ENCODE measurements at places on chromosomes 3 and 15. TPM values are rescaled to one million over a fixed set of nuclear protein-coding genes. Genes with fewer than 3 reads are reported as not detected.

The MAP1A gene
- total RNA-seq: 1.6 TPM

The ATP13A5 gene
- not detected for total RNA-seq

The CLRN1 gene
- total RNA-seq: not detected

GRCh38 chr15:65210770-65211481 is at the start of gene CILP:
TSS of gene CILP (minus strand) at chr15:65211473. CDS start at chr15:65209755, 1,718 bp downstream.
- no peaks in the 10 kb centered on the region for H3K36me3 ChIP-seq
- H3K27ac ChIP-seq: no peak within 1 kb of the TSS
- no peaks in the 10 kb centered on the region for H3K4me1 ChIP-seq

The SLC9C1 gene
- not detected for total RNA-seq

DNA sequence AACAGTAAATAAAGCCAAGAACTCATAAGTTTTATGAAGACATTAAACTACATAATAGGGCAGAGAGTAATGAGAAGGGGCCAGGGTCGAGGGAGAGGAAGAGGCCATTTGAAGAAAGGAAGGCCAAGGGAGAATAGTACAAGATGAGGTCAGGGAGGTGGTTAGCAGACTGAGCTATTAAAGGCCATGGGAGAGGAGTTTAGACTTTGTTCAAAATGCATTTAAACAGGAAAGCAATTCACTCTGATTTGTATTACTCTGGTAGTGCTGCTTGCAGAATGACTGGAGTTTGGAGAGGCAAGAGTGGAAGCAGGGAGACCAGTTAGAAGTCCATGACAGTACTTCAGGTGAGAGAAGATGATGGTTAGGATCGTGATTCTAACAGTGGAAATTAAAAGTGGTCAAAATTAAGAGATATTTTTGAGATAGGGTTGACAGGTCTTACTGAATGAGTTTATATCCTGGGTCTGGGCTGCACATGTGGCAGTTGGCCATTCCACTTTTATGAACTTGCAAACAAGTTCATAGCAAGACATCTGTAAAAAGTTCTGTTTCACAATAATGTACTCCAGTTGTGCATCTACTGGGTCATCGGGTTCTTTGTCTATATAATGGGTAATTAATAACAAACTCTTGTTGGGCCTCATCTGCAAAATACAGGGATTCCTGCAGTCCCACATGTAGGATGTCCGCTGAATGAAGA is 16.3 kb downstream of the PPP2R3A start:
- H3K4me1 ChIP-seq: no peaks in the 10 kb centered on the region
- no peak overlapping the region for H3K27ac ChIP-seq
- H3K27me3 ChIP-seq: no peaks in the 10 kb centered on the region

- H3K27ac ChIP-seq: no peak overlapping the region
- no peaks in the 10 kb centered on the region for H3K4me1 ChIP-seq
- H3K36me3 ChIP-seq: no peaks in the 10 kb centered on the region
- no peak overlapping the region for H3K4me3 ChIP-seq
- no peak for DNase-seq
- peaks cover 11% of the 10 kb centered on the region for H3K27me3 ChIP-seq
These were observed 193.6 kb downstream of the EPHB1 start for GRCh38 chr3:134988666-134989065.

All from Panc1 (cell line).